ENCODE measurements at places on chromosomes 3 and 15. TPM values are rescaled to one million over a fixed set of nuclear protein-coding genes. Genes with fewer than 3 reads are reported as not detected.

Gene GPR160
- total RNA-seq: 1.6 TPM

Gene CCDC14
- total RNA-seq: 19.8 TPM

Gene PYGO1
- total RNA-seq: 6.8 TPM

Gene METTL6
- total RNA-seq: 28.3 TPM

Gene AHSG
- 0.09 TPM for total RNA-seq

All from A549 treated with dexamethasone at 1 μM for 4 hours (cell line).